Stimulated activated CD4-positive, alpha-beta T cell treated with anti-CD3 and anti-CD28 coated beads, Interleukin-12 subunit alpha, Interleukin-12 subunit beta, amount 100 ng/mL, for 4 hours (primary cell): ENCODE measurements at places on chromosomes 11 and 22.

DNA sequence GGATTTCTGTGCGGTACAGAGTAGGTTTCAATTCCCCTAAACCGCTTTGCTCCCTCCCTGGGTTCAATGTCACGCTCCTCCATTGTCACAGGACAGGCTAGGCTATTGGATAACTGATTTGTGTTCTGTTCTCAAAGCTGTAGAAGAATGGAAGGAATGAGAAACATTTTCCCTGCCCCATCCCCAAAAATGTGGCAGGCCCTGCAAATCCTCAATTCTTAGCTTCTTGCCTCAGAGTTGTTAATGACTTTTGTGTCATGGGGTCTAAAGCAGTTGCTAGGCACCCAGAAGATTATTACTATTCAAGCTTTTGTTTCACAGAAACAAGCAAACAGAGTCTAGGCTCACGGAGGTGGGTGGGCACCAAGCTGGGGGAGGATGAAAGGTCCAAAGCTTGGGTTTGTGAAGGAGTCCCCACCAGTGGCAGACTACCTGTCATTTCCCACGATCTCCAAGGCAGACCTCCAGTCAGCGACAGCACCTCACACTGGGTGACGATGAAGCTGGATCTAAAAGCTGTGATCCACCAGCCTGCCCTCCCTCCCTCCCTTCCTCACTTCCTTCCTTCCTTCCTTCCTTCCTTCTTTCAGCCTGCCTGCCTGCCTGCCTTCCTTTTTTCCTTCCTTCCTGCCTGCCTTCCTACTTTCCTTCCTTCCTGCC, 1080.2 kb downstream of the OPCML start:
- DNase-seq, result no peak

DNA sequence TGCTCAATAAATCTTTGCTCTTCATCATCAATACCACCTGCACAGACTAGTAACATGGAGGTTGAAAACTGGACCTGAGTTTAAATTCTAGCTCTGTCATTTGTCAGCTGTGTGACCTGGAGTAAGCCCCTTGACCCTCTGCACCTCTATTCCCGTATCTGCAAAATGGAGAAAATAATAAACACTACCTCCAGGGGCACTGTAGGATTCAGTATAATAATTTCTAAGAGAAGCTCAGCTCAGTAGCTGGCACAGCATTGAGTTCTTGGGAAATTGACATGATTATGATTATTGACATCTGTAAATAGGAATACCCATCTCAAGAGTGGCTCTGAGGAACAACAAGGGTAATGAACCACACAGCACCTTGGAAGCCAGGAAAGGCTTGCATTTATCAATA, 78.4 kb downstream of the MN1 start:
- no peak for DNase-seq

GRCh38 chr11:115843111-115843510, 338.9 kb upstream of the CADM1 start:
- no peak for DNase-seq

- DNase-seq, result no peak
These were observed 12.0 kb downstream of the FGF3 start for GRCh38 chr11:69807106-69807815.

- no peak for DNase-seq
These were observed 163.2 kb upstream of the NARS2 start for GRCh38 chr11:78737891-78738290.

- DNase-seq, result no peak
These were observed 3.3 kb downstream of the C2CD2L start for GRCh38 chr11:119110439-119110838.

DNA sequence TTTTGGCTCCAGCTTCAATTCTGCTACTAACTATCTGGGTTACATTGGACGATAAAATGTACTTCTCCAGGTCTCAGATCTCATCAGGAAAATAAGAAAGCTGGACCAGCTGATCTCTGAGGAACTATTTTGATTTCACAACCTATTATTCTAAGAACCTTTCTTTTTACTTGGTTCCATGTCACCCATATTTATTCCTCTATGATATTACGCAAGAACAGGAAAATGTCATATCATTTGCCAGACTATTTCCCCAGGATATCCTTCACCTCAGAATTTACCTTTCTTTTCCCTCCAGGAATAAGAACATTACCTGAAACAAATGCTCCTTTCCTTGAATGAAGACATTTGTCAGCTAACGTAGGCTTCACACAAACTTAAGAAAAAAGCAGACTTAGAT, 387.5 kb upstream of the RAG2 start:
- no peak for DNase-seq

- no peak for DNase-seq
These were observed 7.2 kb upstream of the HBD start for GRCh38 chr11:5241458-5241857.

DNA sequence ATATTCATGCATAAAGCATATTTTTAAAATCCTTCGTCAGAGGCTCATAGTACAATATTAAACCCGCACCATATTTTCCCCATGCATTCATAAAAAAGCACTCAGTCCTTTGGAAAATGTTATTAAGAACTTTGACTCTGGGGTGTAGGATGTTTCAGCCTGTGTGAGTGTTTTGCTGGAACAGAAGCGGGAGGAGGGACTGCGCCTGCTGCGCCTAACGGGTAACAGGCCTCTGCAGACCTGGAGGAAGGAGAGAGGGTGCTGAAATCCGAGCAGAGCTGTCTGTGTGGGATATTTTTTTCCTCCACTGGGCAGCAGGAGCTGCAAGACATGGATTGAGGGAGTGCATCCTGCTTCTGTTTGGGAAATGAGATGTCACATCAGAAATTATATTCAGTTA, 483.0 kb downstream of the BRD1 start:
- no peak for DNase-seq

DNA sequence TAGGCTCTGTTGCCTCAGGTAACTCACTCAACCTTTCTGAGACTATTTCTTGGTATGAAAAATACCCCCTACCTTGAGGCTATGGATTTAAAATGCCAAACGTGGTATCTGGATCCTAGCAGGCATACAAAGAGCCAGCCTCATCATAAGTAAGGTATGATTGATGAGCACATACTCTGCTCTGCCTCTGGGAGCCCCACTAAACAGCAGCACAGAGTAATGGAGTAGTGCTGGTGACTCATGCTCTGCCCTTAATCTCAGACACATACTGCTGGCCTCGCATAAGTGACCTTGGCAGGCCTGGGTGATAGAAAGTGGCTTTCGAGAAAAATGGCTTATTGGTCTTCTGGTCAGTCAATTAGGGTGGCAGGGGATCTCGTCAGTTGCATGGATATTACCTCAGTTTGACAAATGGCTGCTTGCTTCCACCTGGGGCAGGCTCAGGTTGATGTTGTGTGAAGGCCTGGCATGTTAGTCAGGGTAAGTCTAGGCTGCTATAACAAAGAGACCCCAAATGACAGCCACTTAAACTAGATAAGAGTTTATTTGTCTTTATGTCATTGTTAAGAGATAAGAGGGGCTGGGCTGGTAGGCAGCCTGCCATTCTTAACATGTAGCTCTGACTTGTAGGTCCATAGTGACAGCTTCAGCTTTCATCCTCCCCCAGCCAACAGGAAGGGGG, 15.2 kb upstream of the SLC6A5 start:
- DNase-seq, result no peak

DNA sequence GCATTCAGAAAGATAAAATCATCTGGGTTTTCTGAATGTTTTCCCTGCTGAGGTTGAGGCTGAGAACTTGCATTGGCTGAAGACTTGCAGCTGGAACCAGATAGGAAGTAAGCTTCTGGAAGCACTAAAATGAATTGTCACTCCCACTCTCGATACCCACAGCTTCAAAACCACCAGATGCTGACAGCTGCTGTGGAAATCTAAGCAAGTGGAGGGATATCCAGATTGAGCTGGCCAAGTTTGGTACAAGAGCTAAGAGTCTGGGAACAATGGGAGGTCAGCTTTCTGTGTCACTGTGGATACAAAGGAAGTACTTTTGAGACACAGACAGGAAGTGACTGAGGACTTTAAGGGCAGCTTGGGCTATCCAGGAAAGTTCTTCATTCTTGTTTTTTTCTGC, 51.3 kb upstream of the CD44 start:
- DNase-seq, result no peak

DNA sequence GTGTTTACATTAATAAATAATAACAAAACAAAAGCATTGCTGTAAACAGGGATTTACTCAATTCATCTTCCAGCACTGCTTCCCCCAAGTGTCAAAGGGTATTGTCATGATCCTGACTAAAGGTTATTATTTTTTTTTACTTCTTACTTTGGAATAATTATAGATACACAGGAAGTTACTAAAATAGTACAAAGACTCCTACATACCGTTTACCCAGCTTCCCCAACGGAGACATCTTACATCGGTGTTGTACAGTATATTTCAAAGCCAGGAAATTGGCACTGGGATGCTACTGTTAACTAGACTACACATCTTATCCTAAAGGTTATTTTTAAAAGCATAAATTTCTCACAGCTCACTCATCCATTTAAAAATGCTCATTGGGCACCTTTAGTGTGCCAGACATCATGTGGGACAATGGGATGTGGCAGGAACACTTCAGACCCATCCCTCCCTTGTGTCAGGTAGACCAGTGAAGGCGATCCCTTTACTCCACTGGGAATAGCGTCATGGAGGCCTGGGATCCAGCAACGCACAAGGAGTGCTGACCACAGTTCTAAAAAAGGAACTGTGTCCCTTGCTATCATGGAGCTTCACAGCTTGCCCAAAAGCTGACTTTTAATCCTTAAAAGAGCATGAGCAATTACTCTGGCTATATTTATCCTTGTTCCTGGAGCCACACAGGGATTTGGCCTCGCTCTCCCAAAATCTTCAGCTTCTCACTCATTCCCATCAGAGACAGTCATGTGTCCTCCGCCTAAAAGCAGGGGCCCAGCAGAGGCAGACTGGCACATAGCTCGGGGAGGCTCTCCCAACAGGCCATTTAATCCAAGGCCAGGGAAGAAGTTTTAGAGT, 3.1 kb upstream of the IRAG1 start:
- DNase-seq, result no peak

DNA sequence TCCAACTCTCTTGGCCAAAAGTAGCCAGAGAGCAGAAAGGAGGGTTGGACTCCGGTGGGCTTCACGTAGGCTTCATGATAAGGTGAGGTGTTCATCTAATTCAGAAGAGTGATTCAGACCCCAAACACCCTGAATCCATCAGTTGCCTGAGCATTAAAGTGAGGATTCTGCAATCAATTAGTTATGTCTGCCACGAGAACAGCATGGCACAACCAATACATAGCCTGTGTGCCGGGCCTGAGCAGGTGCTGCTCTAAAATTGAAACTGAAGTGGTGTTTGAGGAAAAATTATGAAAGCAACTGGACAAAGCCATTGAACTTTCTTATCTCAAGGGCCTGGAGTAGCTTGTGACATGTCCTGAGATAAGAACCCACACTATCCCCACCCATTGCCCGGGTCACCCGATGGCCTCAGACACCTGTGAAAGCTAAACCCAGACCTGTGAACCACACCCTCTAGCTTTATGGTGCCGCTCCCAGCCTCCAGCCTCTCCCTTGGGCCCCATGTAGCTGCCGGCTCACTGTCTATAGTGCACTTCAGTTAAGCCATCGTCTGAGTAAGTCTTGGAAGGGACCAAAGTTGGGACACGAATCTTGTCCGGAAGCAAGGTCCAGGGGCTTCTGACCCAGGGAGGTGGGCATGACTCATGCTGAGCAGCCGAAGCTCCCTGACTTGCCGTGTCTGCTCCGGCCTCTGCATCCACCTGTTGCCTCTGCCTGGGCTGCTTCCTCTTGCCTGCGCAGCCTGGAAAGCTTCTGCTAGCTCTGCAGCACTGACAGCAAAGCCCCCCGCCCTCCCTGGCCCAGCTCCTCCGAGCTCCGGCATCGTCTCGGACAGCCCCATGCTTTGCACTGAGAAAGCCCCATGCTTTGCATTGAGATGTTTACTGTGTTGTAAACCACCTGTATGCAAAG, 5.7 kb upstream of the MYEOV start:
- DNase-seq, result no peak

DNA sequence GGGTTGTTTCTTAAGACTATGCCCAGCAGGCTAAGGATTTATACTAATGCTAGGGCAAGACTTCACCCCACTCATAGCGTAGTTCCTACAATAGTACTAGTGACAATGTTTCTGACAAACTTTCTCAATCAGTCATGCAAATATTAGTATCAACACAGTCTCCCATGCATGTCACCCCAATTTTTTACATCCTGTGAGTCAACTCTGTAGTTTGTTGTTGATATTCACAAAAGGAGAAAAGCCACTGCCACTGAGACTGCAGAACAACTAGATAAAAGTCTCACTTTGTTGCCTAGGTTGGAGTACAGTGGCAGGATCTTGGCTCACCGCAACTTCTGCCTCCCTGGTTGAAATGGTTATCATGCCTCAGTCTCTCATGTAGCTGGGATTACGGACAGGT, 155.2 kb downstream of the RBFOX2 start:
- no peak for DNase-seq

GRCh38 chr11:47161890-47162289, 14.8 kb downstream of the ARFGAP2 start:
- no peak for DNase-seq

GRCh38 chr11:124899383-124900145, 1.9 kb upstream of the ROBO4 start:
- DNase-seq, result no peak

DNA sequence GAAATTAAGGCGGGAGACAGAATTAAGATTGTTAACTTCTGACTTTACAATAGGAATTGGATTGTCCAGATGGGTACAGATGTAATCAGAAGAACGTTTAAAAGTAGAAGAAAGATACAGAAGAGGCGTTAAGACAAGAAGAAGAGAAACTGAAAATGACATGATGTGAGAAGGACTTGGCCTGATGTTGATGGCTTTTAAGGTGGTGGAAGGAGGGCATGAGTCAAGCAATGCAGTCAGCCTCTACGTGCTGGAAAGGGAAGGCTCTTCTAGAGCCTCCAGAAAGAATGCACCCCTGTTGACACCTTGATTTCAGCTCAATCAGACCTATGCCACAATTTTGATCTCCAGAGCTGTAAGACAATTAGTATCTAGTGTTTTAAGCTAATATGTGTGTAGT, 466.9 kb upstream of the LRRC4C start:
- no peak for DNase-seq

GRCh38 chr11:13091804-13092203, 82.7 kb downstream of the RASSF10 start:
- DNase-seq, result no peak

- DNase-seq, result no peak
These were observed 41.9 kb downstream of the UVRAG start for GRCh38 chr11:75856912-75857311.

GRCh38 chr11:11464555-11464954, 111.5 kb upstream of the CSNK2A3 start:
- DNase-seq, result no peak
